ENCODE measurements at places on chromosomes 7 and 10.

DNA sequence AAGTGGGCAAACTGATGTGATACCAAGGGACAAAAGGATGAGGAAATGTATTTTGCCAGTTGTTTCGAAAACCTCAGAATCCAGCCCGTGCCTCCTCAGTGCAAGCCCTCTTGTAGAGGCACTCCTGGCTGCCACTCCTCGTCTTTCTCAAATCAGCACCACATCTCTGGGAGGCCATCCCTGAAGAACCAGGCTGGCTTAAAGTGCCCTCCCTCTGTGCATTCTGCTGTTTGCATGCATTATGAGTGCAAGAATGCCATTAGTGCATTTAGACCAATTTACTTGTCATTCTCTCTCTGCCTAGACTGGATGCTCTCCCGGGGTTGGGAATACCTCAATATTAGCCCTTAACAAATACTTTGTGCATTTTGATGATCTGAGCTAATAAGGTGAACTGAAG, 19.9 kb upstream of the FAM180A start:
- no peak for DNase-seq

GRCh38 chr7:112572669-112573301, 92.0 kb downstream of the LSMEM1 start:
- no peak for DNase-seq

DNA sequence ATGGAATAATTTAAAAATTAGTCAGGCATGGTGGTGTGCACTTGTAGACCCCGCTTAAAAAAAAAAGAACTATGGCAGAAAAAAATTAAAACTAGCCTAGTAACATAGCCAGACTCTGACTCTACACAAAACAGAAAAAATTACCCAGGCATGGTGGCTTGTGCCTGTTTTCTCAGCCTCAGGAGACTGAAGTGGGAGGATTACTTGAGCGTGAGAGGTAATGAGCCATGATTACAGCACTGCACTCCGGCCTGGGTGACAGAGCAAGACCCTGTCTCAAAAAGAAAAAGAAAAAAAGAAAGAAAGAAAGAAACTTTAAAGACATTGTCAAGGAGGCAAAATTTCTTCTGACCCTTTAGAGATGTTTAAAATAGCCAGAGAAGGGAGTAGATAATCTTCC, 109.0 kb upstream of the TMEM106B start:
- DNase-seq = no peak

GRCh38 chr10:86848747-86849146, 92.3 kb downstream of the BMPR1A start:
- no peak for DNase-seq

DNA sequence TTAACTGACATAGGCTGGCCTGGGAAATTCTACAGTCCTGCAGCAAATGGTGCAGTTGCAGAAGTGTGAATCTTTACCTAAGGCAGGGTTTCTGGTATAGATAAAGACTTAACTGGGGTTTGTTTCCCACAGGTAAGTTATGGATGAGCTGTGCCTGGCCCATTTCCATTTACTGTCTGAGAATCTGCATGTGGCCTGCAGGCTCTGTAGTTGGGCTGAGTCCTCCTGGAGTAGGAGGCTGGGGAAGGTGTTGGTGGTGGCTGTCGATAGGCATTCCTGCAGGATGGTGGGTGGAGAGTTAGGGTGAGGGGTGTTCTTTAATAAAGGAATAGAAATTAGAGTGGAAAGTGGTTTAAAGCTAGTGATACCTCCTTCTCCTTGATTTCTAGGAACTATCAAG, 193.5 kb downstream of the AUTS2 start:
- no peak for DNase-seq

- DNase-seq = no peak
Observed at GRCh38 chr7:158142657-158143056, 445.0 kb downstream of the PTPRN2 start.

GRCh38 chr10:60222047-60222446, 167.6 kb downstream of the ANK3 start:
- DNase-seq = no peak

DNA sequence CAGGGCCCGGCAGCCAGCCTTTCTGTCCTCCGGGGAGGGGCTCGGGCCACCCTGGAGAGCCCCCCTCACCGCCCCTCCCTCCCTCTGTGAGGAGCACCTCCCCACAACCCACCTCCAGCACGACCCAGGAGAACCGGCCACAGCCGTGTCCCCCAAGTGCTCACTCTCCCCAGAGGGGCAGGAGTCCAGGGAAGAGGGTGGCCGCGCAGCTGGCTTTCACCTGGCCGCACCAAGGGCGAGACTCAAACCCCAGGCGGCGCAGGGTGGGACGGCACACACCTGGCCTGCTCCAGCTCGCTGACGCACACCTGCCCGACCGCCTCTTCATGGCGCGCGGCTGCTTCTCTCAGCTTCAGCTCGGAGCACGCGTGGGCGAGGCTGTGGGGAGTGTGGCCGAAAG, 73.4 kb downstream of the CFAP46 start:
- no peak for DNase-seq

Data from HFFc6 (cell line).